Cortex of kidney (tissue), 1 donor: ENCODE measurements at places on chromosomes 3 and 15.

DNA sequence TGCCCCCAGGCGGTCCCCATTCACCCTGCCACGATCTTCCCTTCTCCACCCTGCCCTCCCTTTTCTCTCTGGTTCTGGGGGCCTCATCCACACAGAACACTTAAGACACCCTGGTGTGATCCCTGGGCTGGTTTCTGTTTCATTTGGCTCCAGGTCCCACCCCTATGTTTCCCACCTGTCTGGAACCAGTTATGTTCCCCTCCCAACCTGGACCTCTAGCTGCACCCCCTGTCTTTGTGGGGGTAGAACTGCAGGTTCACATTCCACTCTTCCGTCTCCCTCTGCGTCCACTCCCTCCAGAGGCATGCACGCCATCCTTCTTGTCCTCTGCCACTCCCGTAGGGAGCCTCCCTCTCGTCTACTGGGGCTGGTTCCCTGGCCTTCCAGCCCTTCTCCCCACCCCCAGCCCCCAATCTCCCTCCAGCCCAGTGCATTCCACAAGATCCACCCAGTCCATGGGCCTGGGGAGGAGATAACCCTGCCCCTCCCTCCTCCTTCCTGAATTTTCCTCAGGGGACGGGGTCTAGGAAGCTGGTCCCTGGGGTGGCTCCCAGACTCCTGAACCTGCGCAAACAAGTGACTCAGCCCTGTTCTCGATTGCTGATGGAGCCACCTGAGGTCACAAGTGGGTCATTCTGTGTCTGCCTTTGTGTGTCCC lies 73.8 kb downstream of the ABTB1 start:
- DNase-seq: no peak

DNA sequence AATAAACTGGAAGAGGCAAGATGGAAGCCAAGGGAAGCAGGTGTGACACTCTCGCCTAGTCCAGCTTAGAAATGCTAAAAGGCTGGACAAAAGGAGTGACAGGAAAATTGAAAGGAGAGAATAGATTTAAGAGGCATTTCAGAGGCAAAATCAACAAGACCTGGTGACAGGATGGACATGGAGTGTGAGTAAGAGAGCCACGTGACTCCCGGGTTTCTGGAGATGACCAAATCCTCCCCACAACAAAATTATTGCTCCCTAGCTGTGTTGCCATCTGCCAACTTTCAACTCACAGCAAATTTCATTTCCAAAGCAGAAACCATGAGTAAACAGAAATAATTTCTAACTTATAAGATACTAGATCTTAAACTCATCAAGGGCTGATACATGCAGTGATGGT lies 52.6 kb downstream of the MTHFS start:
- DNase-seq: no peak

DNA sequence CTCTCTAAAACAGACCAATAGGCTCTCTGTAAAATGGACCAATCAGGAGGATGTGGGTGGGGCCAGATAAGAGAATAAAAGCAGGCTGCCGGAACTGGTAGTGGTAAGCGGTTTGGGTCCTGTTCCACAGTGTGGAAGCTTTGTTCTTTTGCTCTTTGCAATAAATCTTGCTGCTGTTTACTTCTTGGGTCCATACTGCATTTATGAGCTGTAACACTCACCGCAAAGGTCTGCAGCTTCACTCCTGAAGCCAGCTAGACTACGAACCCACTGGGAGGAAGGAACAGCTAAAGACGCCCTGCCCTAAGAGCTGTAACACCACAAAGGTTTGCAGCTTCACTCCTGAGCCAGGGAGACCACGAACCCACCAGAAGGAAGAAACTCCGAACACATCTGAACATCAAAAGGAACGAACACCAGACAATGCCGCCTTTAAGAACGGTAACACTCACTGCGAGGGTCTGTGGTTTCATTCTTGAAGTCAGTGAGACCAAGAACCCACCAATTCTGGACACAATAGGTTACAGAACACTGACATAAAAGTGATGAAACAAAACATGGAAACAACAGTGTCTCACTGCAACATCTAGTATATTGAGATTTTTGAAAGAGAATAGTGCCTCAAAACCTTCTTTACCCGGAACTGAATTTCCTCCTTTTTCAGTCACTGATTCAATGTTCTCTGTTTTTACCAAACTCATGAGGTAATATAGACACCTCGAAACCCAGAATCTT lies 28.8 kb upstream of the PLSCR2 start:
- DNase-seq: no peak

- no peak for DNase-seq
Measured at GRCh38 chr15:84811151-84811550, 6.0 kb upstream of the ALPK3 start.

GRCh38 chr3:148494451-148494850 lies 203.3 kb upstream of the AGTR1 start:
- DNase-seq: no peak

DNA sequence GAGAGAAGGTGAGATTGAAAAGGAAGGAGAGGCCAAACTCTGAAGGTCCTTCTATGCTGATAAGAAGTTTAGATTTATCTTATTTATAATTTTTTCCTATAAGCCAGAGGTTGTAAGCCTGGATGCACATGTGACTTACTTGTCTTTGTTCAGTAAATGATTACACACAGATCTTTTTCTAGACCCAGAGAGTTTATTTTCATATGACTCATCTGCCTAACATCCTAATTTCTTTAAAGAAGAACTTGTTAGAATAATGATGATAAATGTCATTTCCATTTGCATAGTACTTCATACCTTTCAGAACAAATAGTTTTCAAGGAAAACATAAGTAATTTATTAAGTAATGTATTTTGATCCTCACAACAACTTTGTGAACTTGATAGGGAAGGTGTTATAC lies 434.8 kb upstream of the DPH6 start:
- no peak for DNase-seq

DNA sequence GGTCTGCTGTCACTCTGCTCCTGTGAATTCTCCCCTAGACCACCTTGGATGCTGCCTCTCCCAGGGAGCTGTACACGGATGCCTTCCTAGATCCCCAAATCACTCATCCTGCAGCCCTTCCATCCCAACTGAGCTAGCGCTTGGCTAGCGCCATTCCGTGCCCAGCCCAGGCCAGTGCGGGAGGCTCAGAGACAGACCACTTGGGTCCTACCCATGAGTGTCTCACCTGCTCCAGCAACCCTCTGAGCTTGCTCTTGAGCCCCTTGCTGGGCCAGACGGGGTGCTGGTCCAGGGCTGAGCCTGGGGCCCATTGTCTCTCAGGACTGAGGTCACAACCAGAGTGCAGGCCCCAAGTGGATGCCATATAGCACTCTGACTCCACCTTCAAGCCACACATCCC lies 17.7 kb downstream of the SH2D7 start:
- DNase-seq: no peak

GRCh38 chr3:133293397-133294110 lies 106.3 kb upstream of the BFSP2 start:
- DNase-seq: no peak

DNA sequence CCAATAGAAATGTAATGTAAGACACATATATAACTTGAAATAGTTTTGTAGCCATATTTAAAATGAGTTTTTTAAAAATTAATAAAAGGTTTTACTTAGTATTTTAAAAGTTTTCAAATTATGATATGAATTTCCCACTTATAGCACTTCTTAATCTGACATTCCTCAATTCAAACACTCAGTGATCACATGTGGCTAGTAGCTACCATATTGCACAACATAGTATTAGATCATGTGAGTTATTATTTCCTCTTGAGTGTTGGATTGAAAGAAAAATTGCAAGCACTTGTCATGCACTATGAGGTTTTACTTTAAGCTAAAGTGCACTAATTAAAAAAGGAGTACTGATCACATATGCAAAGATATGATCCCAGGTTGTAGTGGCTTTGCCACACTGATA lies 453.4 kb upstream of the ROBO2 start:
- DNase-seq: no peak

DNA sequence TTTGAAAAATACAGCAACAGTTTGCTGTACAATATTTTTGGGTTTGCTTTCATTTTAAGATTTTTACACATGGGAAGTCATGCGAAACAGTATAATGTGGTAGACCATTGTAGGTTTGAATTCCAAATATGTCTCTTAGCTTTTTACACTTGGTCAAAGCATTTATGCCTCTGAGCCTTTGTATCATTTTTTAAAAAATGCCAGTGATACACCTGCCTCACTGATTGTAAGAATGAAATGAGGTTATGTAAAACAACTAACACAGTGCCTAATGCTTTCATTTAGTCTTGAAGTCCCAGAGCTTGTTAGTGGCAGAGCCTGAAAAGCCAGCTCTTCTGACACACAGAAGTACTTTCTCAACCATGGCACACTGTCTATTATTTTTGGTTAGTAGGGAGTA lies 202.0 kb downstream of the UBE2E2 start:
- no peak for DNase-seq

- DNase-seq: no peak
Measured at GRCh38 chr15:27271258-27271657, 300.3 kb downstream of the GABRG3 start.

DNA sequence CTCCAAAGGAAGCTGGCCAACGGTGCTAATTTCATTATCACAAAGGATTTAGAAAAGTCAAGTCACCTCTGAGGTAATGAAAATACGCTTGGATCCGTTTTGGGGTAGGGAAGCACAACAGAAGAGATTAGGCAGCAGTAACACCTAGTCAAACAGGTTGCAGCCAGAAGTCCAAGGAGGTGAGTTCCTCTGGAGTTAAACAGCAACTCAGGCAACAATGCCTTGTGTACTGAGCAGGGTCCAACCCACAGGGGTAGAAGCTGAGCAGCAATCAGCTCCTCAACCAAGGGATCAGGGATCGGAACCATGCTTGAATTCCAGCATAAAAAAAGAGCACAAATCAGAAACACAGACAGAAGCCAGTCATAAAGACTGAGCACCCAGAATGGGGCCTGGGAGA lies 88.1 kb upstream of the SPRED1 start:
- DNase-seq: no peak

DNA sequence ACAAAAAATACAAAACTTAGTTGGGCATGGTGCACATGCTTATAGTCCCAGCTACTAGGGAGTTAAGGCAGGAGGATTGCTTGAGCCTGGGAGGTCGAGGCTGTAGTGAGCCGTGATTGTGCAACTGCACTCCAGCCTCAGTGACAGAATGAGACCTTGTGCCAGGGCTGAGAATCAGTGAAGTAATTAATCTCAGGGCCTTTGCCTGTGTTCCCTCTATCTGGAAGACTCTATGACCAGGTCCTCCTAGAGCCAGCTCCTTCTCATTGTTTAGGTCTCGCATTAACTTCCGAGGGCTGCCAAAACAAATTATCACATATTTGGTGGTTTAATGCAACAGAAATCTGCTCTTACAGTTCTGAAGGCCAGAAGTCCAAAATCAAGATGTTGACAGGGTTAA lies 41.4 kb upstream of the FLNB start:
- no peak for DNase-seq

GRCh38 chr3:72245183-72245811 lies 460.3 kb upstream of the PROK2 start:
- DNase-seq: no peak

- DNase-seq: no peak
Measured at GRCh38 chr3:53712817-53713388, 133.3 kb downstream of the CHDH start.
